CD4-positive, alpha-beta T cell treated with Interleukin-10 for 1 hour (primary cell): ENCODE measurements at places on chromosomes 6 and 20.
A peak's percentile ranks its signal among the peaks of the same experiment; 100 is the strongest.

DNA sequence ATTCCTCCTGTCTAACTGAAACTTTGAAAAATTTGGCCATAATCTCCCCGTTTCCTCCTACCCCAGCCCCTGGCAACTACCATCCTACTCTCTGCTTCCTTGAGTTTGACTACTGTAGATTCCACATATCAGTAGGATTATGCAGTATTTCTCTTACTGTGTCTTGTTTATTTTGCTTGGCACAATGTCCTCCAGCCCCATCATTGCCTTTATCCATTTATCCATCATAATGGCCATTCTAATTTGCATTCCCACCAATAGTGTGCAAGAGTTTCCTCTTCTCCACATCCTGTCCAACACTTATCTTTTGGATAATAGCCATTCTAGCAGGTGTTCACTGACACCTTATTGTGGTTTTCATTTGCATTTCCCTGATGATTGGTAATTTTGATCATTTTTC is 202.3 kb downstream of the THBS2 start:
- DNase-seq = no peak

DNA sequence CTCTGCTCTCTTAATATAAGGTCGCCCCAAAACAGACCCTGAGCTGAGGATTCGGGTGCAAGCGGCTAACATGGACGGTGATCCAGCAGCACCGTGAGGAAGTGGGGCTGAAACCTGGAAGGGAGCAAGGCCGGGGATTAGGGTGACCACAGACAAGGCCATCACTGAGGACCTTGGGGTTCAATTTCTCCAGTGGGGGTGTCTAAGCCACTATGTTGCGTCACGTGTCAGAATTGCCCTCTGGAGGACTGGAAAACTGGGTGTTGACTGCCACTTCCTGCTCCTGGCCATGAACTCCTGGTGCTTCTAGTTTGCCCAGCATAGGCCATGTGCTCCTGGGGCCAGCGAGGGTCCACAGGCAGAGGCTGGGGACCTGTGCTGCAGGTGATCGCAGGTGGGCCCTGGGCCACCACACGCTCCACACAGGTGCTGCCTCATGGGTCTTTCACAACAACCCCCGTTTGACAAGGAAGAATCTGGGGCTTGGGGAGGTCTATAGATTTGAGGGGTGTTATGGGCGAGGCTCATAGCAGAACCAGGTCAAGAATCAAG is 101.9 kb downstream of the CDH26 start:
- DNase-seq = no peak

DNA sequence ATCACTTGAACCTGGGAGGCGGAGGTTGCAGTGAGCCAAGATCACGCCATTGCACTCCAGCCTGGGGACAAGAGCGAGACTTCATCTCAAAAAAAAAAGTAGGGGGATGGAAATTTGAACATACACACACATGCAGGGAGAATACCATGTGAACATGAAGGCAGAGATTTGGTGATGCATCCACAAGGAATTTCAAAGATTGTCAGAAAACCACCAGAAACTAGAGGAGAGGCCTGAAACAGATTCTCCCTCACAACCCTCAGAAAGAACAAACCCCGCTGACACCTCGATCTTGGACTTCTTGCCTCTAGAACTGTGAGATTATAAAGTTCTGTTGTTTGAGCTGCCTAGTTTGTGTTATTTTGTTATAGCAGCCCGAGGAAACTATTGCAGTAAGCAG is 125.5 kb downstream of the GPX5 start:
- no peak for DNase-seq

- DNase-seq = no peak
Observed at GRCh38 chr6:126600258-126600916, 260.5 kb downstream of the CENPW start.

DNA sequence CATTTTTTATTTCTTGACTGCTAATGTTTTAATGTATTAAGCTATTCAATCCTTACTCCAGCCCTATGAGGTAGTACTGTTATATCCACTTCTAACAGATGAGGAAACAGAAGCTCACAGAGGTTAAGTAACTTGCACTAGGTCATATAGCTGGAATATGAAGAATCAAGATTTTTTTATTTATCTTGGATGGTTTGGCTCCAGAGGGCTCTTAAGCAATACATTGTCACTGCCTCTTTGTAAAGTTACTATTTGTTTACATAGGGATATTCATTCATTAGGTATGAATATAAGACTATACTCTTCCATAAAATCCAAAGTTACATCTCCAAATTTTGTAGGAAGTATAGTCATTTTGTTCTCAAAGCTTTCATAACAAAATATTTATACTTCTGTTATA is 113.8 kb downstream of the LAMP5 start:
- no peak for DNase-seq

- peak; percentile 14 for DNase-seq
Observed at GRCh38 chr6:152232501-152233151, 404.5 kb downstream of the SYNE1 start.

DNA sequence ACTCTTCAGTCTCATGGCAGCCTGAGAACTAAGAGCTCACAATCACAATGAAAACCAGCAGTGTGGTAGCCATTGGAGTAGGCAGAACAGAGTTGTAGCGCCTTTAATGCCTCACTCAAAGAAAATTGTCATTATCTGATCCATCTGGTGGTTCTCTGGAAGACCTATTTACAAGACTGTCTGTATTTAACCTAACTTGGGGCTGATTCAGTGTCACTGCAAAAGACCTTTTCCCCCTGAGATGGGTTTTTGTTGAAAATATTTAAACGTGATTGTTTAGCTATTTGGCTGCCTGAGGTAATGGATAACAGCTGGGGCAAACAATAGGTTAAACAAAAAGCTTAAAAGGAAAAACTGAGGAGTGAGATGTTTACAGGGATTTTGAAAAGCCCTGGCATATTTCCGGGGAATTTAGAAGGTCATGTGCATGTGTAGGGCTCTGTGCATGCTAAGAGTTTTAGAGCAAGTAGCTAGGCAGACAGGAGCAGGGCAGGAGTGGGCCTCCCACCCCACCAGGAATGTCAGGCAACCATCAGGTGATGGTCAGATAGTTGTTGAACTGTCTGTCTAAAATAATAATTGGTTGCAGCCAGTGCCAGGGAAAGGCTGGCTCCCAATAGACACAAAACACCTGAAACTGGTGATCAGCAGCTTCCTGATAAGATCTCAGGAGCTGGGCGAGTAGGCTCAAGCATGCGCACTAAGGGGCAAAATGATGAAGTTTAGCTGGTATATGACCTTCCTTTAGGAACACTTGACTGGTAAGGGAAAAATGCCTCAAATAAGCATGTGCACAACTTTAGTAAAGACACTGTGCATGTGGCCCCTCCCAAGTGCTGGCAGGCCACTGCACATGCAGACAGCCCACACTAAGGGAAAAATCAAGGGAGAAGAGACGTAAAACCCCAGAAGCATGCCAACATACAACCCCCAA is 70.8 kb upstream of the AKIRIN2 start:
- no peak for DNase-seq

DNA sequence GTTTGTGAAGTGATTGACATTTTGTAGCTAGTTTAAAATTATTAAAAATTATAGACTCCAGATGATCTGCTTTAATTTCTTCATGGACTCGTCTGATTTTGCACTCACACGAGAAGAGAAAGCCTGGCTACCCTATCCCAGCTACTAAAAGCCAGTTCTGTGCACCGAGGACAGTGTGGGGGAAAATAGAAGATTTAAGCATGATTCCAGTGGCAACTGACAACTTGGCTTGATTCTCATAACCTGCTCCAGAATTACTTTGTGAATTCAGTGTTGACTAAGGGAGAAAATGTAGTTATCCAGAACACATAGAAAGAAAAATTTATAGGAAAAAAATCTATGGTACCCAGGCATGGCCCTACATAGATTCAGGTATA is 88.7 kb downstream of the SNAP25 start:
- DNase-seq = no peak

DNA sequence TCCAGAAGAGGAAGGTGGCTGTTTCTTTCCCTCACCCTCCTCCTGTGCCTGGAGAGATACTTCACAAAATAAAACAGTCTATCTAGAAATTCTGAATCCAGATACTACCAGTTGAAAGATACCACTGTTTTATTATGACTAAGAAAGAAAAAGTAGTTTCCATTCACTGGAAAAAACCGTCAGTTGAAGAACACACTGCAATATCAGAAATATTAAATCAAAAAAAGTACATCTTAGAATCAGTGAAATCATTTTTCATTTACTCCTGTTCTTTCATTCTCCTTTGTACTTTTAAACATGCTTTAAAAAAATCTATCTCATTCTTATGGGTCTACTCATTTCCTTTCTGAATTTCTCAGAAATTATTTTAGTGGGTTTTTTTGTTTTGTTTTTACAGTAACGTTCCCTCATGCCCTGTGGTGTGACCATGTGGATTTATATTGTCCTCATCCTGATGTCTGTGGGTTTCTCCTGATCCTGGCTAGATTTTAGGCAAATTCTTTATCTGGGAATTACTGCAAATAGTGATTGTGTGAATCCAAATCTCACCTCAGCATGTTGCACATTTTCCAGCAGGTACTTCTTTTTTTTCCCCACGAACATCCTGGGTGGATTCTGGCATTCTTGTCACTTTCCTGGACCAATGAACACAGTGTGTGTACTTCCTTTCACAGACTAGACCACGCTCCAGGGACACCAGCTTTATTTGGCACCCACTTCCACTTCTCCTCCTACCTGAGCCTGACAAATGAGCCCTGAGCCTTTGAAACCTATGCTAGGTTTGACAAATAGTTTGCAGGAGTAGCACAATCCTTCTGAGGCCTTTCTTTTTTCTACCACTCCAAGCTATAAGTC is 114.0 kb upstream of the LAMP5 start:
- no peak for DNase-seq

- DNase-seq = no peak
Observed at GRCh38 chr6:146914489-146915483, 289.4 kb upstream of the STXBP5 start.

DNA sequence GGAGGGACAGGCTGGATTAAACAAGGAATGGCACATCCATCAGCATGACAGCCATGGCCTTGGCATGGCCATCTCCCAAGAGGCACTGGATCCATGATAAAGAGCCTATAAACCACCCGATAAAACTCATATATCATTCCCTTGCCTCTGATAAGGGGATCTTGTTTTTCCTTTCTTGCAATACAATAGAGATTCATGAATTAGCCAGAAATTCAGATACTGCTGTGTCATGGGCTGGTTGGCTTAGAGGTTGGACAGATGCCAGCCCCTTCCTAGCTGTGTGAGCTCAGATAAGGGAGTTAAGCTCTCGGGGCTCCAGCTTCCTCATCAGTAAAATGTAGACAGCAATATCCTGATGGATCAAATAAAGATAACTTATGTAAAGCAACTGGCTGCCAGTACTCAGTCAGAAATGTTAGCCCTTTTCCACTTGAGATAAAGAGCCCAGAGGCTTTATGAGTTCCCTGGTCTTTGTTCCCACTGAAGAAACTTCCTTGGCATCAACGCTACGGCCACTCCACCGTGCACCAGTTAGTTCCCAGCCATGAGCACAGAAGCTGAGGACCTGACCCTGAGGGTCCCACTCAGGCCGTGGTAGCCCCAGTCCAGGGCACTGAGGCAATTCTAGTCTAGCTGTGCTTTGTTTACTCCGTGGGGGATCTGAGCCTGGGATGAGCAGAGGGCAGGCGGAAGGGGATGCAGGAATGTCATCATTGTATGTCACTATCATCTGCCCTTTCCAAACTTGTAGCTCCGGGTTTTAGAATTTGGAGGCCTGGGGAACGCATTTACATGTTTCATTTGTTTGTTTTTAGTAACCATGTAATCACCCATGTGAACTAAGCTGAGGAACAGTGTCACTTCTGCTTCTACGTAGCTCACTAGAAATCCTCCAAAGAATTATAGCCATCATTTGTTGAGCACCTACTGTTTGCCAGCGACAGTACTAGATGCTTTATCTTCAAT is 67.2 kb upstream of the TBC1D7 start:
- no peak for DNase-seq
